HFF-Myc (cell line): ENCODE measurements at places on chromosomes 16 and 17.
A peak's percentile ranks its signal among the peaks of the same experiment; 100 is the strongest.

GRCh38 chr16:11964761-11965551, at the start of gene TNFRSF17:
TSS of gene TNFRSF17 (plus strand) at chr16:11965210. CDS start at chr16:11965325, 115 bp downstream.
- no peak for DNase-seq

DNA sequence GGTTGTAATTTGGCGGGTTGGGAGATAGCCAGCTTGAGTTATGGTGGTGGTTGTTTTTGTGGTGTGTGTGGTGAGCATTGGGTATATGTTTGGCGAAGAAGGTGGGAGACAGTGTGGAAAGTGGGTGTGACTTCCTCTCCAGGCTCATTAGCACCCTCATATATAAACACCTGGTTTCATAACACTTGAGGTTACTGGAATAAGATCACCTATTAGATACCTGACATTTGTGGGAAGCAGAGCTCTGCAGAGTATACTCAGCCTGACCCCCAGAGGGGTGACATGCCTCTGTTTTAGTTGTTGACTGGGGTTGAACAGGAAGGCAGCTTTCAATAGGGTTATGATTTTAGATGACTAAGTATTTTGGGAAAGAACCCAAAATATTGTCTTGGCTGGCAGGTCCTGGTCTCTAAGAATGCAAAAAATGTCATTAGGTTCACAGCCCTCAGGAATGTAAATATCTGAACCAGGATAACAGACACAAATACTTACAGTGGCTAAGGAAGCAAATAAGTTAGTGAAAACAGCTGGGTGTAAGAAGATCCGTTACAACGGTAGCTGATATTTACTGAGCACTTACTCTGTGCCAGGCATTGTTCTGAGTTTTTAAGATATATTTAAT, 18.3 kb upstream of the EFCAB13 start:
- DNase-seq: peak; percentile 87

DNA sequence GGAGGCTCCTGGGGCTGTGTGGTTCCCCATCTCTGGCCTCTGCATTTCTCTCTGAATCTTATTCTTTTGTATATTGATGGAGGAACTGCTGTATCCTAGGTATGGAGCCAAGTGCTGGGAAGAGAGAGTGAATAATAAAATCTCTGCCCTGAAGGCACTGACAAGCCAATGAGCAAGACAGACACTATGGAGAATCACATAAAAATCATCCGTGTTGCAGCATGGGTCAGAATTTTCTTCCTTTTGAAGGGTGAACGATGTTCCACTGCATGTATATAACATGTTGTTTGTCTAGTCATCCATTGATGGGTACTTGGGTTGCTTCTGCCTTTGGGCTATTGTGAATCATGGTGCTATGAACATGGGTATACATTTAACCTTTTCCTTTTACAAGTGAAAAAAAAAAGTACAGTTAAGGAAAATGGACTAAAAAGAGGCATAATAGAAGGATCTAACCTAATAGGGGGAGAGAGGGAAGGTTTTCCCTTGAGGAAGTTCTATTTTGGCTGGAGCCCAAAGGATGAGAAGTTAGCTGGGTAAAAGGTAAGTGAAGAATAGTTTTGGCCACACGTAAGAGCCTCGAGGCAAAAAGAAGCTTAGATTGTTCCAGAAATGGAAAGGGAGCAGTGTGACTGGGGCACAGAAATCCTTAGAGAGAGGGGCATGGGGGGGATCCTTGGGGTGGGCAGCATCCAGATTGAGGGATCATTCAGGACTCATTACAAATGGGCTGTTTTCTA, 32.3 kb upstream of the GNA13 start:
- DNase-seq: no peak

DNA sequence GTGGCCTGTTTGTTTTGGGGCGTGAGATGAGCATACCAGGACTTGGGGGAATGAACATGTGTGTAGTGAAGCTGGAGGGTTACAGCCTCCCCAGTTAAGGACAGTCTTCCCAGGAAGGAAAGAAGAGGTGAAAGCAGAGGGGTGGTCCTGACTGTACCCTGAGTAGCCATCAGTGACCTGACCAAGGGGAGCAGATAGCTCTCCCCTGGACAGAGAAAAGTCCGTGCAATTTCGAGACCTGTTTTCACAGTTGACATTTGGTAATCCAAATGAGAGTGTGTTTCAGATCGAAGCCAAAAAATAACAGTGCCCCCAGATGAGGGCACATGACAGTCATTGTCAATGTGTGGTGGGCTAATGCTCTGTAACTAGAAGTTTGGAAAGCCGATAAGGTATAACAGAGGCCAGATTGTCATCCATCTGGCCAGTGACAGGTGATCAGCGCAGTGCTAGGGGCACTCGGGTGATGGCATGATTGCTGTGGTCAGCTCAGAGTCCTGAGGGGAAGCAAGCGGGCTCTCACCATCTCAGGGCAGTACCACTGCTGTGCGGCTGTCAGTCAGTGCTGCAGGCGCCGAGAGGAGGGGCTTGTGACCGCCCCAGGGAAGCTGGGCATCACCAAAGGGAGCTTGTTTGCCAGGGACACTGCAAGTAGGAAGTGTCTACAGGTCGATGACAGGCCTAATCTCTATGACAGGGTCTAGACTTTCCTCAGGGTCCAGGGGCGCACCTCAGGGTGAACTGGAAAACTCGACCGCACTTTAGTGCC, 1.1 kb upstream of the NME2 start:
- DNase-seq: no peak

DNA sequence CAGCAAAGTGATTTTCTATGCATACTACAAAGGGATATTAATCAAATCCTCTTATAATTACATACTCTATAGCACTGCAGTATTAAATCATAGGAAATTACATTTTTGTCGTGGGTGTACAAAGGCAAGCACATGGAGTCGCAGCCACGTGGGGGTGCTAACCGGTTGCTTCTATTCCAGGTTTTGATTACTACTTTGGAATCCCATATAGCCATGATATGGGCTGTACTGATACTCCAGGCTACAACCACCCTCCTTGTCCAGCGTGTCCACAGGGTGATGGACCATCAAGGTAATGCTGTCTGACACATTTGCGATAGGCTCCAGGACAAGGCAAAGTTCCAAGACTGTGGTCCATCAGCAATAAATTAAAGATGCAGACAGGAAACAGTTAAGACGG, 60.1 kb downstream of the ARSG start:
- DNase-seq: no peak

GRCh38 chr17:77332034-77332971, 191.5 kb downstream of the SEC14L1 start:
- DNase-seq: no peak

DNA sequence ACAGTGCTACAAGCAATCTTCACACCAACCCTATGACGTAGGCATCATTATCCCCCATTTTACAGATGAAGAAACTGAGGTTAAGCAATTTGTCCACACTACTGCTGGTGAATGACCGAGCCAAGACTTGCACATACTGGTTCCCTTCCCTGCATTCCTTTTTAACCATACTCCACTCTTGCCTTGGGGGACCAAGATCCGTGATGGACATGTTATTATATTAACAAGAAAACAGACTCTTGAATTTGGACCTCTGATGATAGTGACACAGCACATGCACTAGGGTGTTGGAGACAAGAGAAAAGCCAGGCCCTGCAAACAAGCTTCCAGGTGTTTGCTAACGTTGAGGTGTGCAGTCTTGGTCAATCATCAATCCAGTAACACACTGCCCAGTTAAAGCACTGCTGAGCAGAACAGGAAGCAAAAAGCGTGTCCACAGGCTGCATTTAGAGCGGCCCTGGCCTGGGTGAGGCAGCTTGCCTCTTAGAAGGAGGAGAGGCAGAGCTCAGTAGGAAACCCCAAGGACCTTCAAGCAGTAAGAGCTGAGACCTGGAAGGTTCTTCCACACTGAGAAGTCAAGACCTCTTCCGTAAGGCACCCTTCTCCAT, 36.7 kb downstream of the HNF1B start:
- no peak for DNase-seq
